ENCODE measurements at places on chromosomes 1 and 21. TPM values are rescaled to one million over a fixed set of nuclear protein-coding genes. Genes with fewer than 3 reads are reported as not detected.

The RGSL1 gene
- total RNA-seq: not detected

- no peak for DNase-seq
Measured at GRCh38 chr1:107140703-107141490, at the start of gene NTNG1. TSS of gene NTNG1 (plus strand) at chr1:107141039.

The ATF3 gene
- 23.0 TPM for total RNA-seq

The FNBP1L gene
- total RNA-seq: 0.16 TPM

- DNase-seq: no peak
Measured at GRCh38 chr1:20255666-20256065, 35.0 kb upstream of the VWA5B1 start.

The CCDC181 gene
- total RNA-seq: not detected

DNA sequence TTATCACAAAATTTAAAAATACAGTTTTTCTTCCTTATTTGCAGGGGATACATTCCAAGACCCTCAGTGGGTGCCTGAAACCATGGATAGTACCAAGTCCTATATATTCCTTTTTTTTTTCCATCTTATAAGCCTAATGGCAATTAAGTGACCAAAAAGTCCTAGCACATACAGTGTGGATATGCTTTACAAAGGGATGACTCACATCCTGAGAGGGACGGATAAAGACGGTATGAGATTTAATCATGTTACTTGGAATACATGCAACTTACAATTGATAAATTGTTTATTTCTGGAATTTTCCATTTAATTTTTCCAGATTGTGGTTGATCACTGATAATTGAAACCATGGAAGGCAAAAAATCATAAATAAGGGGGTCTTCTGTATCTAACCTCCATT is 181.2 kb upstream of the BRINP3 start:
- DNase-seq: no peak

DNA sequence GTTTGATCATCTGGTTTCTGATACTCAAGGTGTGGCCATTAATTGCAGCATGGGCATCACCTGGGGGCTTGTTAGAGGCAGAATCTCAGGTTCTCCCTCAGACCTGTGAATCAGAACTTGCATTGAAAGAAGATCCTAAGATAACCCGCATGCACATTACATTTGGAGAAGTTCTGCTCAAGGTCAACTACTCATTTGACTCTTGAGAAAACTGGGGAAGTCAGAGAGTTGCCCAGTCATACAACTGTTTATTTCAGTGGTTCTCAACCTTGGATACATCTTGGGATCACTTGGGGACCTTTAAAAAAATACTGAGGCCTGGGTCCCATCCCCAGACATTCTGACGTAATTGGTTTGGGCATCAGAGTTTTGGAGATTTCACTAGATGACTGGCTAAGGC is 30.5 kb downstream of the CAMTA1 start:
- DNase-seq: no peak
